ENCODE measurements at places on chromosomes 16 and 17.

- no peaks in the 10 kb centered on the region for H3K4me1 ChIP-seq
- no peak overlapping the region for H3K27ac ChIP-seq
- peaks cover 63% of the 10 kb centered on the region for H3K27me3 ChIP-seq
- no peaks in the 10 kb centered on the region for H3K36me3 ChIP-seq
- H3K4me3 ChIP-seq: no peak overlapping the region
Measured at GRCh38 chr17:76921340-76922036, 53.3 kb downstream of the MGAT5B start.

GRCh38 chr17:50100921-50101345 is 5.8 kb downstream of the PDK2 start:
- peaks cover 6% of the 10 kb centered on the region for H3K4me1 ChIP-seq
- DNase-seq: no peak
- H3K4me3 ChIP-seq: no peak overlapping the region
- no peaks in the 10 kb centered on the region for H3K27me3 ChIP-seq

- no peak for DNase-seq
- no peak overlapping the region for H3K4me3 ChIP-seq
- no peak overlapping the region for H3K27ac ChIP-seq
- H3K36me3 ChIP-seq: peaks cover 88% of the 10 kb centered on the region
- no peaks in the 10 kb centered on the region for H3K27me3 ChIP-seq
Measured at GRCh38 chr17:28916302-28916934, 13.5 kb upstream of the DHRS13 start.

- DNase-seq: no peak
- peaks cover 2% of the 10 kb centered on the region for H3K36me3 ChIP-seq
- H3K4me3 ChIP-seq: no peak overlapping the region
- no peaks in the 10 kb centered on the region for H3K27me3 ChIP-seq
- H3K27ac ChIP-seq: no peak overlapping the region
Measured at GRCh38 chr17:27585153-27585681, 45.8 kb upstream of the LGALS9 start.

DNA sequence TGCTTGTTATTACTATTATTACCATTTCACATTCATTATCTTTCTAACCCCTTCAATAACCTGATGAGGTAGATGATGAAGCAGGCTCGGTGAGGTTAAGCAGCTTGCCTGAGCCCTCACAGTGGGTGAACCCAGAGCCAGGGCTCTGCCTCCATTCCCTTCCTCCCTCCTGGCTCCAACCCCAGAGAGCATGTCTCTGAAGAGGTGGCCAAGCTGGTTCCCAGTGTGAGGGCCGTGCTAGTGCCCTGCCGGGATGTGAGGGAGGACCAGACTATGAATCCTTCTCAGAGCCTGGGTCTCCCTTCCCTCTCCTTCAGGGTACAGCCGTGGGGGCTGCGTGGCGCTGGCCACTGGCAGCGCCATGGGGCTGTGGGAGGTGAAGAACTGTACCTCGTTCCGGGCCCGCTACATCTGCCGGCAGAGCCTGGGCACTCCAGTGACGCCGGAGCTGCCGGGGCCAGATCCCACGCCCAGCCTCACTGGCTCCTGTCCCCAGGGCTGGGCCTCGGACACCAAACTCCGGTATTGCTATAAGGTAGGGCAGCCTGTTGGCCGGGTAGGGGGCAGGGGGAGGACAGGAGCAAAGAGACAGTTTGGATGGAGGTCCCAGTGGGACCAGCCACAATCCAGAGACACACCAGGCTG is 49.6 kb downstream of the MRC2 start:
- H3K27ac ChIP-seq: no peak overlapping the region
- no peaks in the 10 kb centered on the region for H3K36me3 ChIP-seq
- DNase-seq: no peak
- no peak overlapping the region for H3K4me3 ChIP-seq

DNA sequence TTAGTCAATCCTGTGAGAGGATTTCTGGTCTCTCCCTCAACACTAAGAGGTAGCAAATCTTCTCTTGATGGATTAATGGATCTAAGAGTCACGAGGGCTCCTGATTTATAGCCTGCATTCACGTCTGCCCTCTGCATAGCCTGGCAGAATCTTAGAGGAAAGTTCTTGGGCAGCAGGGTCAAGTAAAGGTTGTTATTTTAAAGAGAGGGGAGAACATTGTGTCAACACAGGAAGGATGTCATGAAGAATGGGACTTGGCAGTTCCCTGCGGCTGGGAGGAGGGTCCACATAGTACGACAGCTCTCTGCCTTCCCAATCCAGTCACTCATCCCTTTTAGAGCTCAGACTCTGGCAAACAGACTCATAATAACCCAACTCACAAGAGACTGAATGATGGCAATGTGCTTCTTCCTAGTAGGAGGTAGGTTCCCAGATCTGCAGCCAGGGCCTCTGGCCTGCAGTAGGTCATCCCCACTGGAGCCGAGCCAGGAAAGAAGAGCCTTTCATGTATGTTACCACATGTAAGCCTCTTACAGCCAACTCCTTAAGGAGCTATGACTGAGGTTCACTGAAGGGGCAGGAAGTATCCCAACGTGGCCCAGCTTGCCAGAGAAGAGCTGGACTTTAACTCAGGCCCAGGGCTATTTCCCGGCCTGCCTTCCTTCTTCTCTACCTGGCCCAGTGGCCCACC is 25.4 kb upstream of the RPTOR start:
- DNase-seq: no peak
- H3K4me1 ChIP-seq: no peaks in the 10 kb centered on the region
- no peaks in the 10 kb centered on the region for H3K36me3 ChIP-seq
- no peak overlapping the region for H3K4me3 ChIP-seq
- peaks cover 54% of the 10 kb centered on the region for H3K27me3 ChIP-seq
- no peak overlapping the region for H3K27ac ChIP-seq

- no peaks in the 10 kb centered on the region for H3K36me3 ChIP-seq
- no peaks in the 10 kb centered on the region for H3K27me3 ChIP-seq
- no peak overlapping the region for H3K27ac ChIP-seq
- H3K4me3 ChIP-seq: no peak overlapping the region
- DNase-seq: no peak
Measured at GRCh38 chr16:23702951-23703350, 10.1 kb downstream of the ERN2 start.

GRCh38 chr17:29572691-29573557 is 4.4 kb downstream of the TP53I13 start:
- peaks cover 50% of the 10 kb centered on the region for H3K36me3 ChIP-seq
- no peak for DNase-seq
- peaks cover 4% of the 10 kb centered on the region for H3K4me1 ChIP-seq
- H3K27me3 ChIP-seq: peaks cover 1% of the 10 kb centered on the region
- no peak overlapping the region for H3K27ac ChIP-seq
